ENCODE measurements at places on chromosomes 16 and 17. TPM values are rescaled to one million over a fixed set of nuclear protein-coding genes. Genes with fewer than 3 reads are reported as not detected.

The PLXDC1 gene
- 5.9 TPM for polyA plus RNA-seq

The SPN gene
- polyA plus RNA-seq = 10.5 TPM

The DOC2A gene
- 1.4 TPM for polyA plus RNA-seq

The IGF2BP1 gene
- 0.10 TPM for polyA plus RNA-seq

Data from lung (tissue), 17 donors.